ENCODE measurements at places on chromosomes 12 and 14. TPM values are rescaled to one million over a fixed set of nuclear protein-coding genes. Genes with fewer than 3 reads are reported as not detected.

Gene CCER1
- not detected for total RNA-seq

Gene SLC39A2
- 0.17 TPM for total RNA-seq

DNA sequence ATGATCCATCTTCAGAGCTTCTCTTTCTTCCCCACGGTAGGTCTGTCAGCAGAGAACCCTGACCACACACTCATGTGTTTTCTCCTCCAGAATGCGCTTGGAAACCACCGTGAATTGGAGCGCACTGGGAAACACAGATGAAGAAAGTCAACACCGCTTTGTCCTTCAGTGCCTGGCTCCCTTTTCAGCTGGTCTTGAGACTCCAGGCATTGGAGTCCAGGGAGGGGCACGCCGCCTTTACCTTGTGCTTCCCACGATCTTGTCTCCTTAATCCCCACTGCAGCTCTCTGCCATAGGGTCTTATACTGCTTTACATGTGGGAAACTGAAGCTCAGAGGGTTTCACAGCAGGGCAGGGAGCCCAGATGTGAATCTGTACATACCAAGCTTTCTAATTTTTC is 1.1 kb downstream of the FAM90A1 start:
- no peak for DNase-seq

- peak; percentile 72 for DNase-seq
Measured at GRCh38 chr14:51460011-51460410, 191.7 kb upstream of the FRMD6 start.

- no peak for DNase-seq
Measured at GRCh38 chr12:113191227-113191626, 5.7 kb downstream of the RITA1 start.

DNA sequence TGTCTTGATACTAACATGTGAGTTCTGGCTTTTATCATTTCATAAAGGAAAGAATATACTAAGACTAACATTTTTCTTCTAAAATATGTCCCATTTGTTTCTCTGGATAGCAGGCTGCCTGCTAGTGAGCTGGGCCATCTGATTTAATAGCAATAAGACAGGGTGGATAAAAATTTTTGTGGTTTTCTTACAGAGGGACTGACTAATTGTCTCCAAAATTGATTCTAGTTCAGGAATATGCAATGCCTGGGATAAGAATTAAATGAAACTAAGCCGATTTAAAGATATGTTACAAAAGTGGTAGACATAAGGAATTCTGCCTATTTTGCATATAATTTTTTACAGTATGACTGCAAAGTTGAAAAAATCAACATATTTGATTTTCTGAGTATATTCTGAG is 252.9 kb upstream of the NAV3 start:
- DNase-seq, result peak; percentile 71
